CD4-positive, alpha-beta T cell treated with Interleukin-15 for 1 hour (primary cell): ENCODE measurements at places on chromosomes 16 and 17.

GRCh38 chr16:20799599-20799998 lies 6.7 kb downstream of the ERI2 start:
- no peak for DNase-seq

- no peak for DNase-seq
Observed at GRCh38 chr16:2244926-2245795, 6.2 kb downstream of the ECI1 start.

GRCh38 chr16:80973991-80974390 lies 32.7 kb downstream of the CMC2 start:
- no peak for DNase-seq

- DNase-seq = peak; percentile 59
Observed at GRCh38 chr17:43907998-43908721, 824 bp upstream of the MPP2 start.

- DNase-seq = no peak
Observed at GRCh38 chr16:20202747-20203146, 124.6 kb downstream of the GP2 start.

- DNase-seq = no peak
Observed at GRCh38 chr17:55751720-55752250, 934 bp downstream of the PCTP start.

DNA sequence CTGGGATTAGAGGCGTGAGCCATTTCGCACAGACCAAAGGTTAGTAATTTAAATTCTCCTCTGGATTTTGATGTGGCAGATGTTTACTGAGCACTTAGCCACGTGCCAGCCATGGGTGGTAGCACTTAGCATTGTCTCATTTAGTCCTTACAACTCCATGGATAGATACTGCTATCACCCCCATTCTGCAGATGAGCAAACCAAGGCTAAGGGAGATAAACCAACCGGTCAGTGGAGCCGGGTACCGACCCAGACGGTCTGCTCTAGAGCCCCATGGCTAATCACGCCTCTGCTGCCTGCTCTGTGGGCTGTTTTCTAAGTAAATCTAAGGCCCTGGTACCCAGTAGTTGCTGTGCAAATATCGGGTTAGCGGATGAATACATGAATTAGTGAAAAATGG lies 12.6 kb upstream of the ADGRG1 start:
- DNase-seq = no peak

DNA sequence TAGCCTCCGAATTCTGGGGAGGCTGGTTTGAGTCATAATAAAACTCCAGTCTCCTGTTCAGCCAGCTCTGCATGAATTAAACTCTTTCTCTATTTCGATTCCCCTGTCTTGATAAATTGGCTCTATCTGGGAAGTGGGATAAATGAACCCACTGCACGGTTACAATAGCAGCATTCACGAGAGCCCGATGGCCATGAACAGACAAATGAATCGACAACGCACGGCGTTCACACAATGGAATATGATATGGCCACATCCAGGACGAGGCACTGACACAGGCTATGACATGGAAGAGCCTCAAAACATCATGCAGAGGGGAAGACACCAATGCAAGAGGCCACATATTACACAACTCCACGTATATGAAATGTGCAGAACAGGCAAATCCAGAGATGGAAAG lies 5.6 kb upstream of the CARD14 start:
- no peak for DNase-seq

DNA sequence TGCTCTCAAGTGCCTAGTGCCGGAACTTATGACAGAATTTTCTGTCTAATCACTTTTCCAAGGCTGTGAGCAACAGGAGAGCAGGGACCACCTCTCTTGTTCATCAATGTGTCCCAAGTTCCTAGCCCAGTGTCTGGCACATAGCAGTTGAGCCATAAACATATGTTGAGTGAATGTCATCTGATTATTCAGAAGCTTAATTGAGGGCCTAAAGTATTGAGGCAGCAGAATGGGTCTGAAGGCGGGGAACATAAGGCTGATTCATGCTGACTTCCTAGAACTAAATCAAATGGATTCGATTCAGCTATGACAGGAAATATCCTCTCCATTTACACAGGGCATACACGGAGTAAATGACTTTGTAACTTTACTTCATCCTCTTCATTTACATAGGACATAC lies 438.0 kb upstream of the ZFHX3 start:
- DNase-seq = no peak

- DNase-seq = no peak
Observed at GRCh38 chr17:77242118-77242851, 101.5 kb downstream of the SEC14L1 start.

GRCh38 chr17:81291662-81292061 lies 3.4 kb downstream of the SLC38A10 start:
- peak; percentile 77 for DNase-seq

GRCh38 chr16:60302676-60303075 lies 1568.6 kb upstream of the GOT2 start:
- no peak for DNase-seq

DNA sequence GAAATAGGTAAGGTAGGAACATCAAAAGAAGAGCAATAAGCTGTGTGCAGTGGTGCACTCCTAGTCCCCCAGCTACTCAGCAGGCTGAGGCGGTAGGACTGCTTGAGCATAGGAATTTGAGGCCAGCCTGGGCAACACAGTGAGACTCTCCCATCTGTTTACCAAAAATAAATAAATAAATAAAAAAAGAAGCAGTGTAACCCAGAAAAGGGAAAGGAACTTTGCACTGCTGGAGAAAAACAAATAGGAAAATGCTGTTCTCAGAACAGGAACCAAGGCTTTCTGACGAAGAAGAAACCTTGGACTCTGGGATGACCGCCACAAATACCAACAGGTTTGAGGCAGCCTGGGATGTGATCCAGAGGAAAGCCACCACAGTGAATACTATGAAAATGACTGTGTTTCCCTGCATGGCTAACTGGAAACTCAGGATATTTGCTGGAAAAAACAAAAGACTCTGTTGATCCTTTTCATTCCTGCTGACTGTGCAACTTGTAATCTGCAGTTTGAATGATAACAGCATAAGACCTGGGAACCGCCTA lies 41.2 kb downstream of the TTC19 start:
- DNase-seq = no peak

DNA sequence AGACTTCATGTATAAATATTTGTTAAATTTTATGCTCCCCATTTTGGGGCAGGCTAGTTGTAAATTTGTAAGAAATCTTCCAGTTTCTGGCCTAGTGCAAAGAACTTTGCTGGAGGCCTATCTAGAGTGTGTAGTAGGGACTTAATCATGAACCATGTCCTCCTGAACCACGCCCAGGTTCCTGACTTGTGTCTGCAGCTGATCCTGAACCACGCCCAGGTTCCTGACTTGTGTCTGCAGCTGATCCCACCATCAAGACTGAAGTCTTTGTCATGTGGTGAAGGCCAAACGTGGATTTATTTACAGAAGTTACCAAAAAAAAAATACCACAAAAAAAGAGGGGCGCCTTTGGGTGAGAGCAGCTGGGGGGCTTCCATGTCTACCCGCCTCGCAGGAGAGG lies 33.1 kb downstream of the LMF1 start:
- DNase-seq = no peak

- no peak for DNase-seq
Observed at GRCh38 chr16:48386559-48387312, 1.5 kb upstream of the SIAH1 start.

- DNase-seq = peak; percentile 30
Observed at GRCh38 chr16:85754413-85754812, 3.5 kb upstream of the C16orf74 start.

DNA sequence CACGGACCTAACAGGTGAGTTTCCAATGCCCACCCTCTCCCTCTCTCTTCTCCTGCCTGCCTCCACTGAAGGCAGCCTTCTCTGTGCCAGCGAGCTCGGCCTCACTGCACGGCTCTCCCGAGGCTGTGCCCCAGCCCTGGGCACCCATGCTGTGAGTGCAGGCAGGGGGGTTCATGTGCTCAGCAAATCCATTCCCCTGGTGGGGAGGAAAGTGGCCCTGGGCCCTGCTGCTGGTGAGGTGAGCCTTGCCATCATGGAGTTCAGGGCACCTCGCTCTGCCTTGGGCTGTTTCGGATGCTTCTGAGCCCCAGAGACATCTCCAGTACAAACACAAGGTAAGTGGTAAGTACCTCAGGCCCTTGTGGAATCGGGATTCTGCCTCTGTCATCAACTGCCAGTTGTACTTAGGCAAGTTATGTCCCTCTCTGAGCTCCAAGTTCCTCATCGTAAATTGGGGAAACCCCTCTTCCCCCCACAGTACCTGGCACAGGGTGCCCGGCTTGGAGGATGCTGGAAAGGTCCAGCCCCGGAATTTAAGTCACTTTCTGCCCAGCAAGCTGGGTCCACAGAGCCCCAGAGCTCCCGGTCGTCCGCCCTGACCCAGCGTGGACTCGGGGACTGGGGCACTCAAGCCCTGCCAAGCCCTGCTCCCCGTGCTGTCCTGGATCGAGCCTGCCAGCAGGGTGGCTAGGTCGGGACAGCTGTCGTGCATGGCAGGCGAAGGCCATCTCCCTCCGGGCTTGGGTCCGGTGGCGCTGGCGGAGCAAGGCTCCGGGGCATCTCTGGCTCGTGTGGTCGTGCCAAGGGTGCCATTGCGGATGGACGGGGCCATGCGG lies 684 bp upstream of the NUDT16L1 start:
- DNase-seq = no peak

- DNase-seq = no peak
Observed at GRCh38 chr17:39659279-39660010, 5.7 kb upstream of the TCAP start.

DNA sequence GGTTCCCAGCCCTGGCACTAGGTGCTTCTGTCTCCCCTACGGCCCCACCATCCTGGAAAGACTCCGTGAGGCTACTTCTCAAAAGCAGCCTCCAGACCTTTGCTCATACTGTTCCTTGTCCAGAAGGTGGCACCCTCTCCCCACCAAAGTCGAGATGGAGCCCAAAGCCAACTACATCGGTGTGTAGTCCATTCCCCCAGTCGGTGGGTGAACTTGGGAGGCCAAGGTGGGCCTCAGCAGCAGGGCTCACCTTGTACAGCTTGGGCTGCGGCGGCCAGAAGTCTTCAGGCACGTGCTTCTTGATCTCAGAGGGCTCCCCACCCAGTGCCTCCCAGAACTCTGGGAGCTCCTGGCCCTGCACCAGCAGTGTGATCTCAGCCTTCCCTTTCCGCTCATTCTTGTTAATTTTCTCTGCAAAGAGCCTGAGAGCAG lies 10.2 kb downstream of the FLII start:
- DNase-seq = peak; percentile 71

DNA sequence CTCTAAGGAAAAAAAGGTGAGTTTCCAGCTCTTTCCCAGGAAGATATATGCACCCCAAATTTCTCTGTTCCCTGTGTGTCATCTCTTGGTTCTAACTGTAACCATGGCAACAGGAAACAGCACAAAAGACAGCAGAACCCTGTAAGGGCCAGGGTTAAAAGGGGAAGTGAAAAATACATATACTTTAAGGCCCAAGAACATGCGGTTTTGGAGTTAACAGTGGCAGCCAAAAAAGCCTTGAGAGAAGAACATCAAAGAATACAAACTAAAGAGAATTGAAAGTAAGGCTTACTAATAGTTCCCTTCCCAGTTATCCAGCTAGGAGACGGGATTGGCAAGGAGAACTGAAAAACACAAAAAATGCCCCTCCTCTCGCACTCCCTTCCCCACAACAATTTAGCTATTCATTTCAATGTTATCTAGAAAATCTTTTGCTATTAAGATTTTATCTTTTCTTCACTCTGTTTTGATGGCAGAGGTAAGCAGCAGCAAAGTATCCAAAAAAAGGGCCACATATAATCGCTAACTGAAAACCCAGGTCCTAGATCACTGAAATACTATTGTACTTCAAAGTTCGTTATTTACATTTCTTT lies 1.5 kb downstream of the SPOP start:
- DNase-seq = peak; percentile 77

DNA sequence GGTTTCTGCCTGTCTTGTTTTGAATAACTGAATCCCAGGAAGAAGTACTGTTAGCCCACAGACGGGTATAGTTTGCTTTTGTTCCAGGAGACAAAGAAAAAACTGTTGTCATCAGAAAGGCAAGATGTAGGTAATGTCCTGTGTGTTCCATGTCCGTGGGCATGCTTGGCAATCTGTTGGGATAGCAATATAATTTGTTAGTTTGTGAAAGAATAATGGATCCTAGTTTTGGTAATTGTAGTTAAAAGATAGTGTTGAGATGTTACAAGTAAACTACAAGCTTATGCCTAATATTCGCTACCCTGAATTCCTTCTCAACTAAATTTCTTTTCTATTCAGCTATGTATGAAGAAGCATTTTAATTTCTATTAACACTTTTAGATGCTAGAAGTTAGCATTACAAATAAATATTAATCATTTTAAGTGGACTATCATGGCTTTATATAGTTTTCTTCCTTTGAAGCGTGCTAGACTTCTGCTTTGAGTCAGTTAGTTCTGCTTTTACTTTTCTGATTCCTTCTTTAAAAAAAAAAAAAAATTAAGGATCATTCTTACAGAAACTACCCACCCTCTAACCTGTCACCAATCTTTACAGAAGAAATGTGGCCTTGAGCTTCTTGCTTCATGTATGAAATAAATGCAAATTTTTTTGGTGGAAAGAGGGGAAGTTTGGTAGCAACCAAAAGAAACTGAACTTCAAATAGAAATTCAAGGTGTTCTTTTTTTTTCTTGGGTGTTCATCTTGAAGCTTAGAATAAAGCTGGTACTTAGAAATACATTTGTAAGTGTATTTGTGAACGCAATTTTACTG lies 2.4 kb downstream of the EVI2A start:
- DNase-seq = no peak

DNA sequence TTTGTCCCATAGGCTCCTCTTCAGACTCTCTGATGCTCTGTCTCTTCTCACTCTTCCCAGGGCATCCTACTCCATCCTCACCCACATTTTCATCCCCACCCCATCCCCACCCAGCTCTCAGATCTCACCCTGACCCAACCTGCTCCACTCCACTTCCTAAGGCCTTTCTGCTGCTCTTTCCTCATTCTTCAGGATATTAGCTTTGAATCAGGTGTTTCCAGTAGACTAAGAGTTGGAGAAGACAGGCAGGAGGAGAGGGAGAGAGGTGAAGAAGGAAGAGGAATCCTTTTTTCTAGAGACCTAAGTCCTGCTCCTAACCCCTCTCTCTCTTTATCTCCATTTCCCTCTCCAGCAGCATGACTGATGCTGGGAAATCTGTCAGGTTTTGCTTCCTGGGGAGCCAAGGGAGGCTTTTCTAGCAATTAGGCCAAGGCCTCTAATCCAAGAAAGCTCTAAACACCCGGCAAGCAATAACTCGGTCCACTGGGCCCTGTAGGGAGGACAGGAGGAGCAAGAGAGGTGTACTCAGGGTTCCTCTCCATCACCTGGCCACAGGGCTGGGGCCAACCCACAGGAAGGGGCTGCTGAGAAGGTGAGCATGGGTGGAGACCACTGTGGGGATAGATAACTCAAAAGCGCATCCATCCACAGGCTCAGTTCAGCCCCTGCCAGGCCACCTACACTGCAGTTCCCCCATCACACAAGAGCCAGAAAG lies 133.3 kb downstream of the TMEM132E start:
- DNase-seq = no peak

GRCh38 chr16:10940501-10941079 lies 1.7 kb downstream of the DEXI start:
- DNase-seq = no peak
